Activated CD8-positive, alpha-beta memory T cell treated with anti-CD3 and anti-CD28 coated beads for 1 hour (primary cell): ENCODE measurements at places on chromosomes 7 and 10.

DNA sequence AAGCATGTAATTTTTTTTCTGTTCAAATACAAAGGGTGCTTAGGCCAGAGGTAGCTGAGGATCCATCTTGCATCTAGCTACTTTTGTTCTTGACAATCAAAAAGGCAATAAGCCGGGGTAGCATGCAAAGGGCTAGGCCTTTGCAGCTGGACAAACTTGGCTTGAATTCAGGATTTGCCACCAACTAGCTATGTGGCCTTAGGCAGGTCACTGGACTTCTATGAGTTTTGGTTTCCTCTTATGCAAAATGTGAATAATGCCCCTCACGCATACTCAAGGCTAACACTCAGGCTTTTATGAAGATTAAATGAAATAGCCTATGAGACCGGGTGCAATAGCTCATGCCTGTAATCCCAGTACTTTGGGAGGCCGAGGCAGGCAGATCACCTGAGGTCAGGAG lies 19.3 kb downstream of the GFRA1 start:
- no peak for DNase-seq

GRCh38 chr7:73668103-73668885 lies 663 bp downstream of the VPS37D start:
- DNase-seq, result no peak

DNA sequence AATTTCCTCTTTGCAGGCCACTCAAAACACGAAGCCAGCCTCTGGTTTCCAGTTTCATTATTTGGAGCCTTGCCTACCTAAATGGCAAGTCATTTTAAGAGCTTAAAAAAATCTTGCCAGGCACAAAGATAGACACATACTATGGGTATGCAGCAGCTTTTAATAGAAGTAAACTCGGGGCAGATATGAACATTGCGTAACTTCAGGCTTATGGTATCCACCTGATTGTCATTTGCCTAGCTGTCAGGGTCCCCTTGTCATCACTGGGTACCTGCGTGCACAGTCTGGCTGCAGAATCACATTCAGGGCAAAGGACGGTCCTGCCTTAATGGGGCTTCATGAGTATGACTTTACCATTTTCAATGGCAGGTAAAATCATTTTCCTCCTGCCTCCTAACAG lies 466.1 kb upstream of the NRP1 start:
- no peak for DNase-seq

GRCh38 chr10:89295597-89295996 lies 6.2 kb upstream of the IFIT2 start:
- no peak for DNase-seq

DNA sequence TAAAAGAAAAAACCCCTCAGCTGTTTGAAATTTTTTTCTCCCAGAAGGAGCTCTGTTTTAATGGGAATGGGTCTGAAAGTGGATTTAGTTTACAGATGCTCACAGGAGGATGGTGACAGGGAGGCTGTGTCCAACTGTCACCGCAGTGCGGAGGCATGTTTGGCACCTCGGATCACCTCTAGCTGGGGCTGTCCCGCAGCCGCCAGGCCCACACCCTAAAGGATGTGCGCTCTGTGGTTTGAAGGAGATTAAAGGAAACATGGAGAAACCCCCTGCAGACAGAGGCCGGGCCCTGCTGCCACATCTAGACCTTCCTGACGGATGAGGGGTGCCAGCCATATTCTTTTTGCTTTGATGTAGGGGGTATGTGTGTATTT lies 160.6 kb downstream of the DNAJB6 start:
- no peak for DNase-seq

DNA sequence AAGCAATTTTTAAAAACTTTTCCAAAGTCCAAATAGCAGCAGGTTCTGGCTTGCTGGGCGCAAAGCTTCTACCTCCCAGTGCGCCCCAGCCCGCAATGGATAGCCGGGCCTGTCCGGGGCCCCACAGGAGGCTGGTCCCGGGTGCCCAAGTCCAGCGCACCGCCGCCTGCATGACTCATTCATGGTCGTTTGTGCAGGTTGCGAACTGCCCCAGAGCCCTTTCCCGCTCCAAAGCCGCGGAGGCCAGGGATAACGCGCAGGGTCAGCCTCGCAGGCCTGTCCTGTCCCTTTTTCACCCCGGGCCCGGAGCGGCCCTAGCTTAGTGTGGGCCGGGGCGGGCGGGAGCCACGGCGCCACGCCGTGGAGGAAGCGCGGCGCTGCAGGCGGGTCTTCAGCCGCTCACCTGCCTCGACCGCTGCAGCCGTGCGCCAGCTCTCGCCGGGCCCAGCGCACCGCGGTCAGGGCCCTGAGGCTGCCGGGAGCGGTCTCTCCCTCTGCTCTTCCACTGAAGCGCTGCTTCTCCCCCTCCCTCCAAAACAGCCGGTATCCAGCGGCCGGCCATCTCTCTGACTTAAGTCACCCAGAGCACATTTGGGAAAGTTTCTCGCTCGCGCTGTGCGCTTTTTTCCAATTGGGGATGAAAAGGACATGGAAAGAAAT lies 1.7 kb upstream of the EGR2 start:
- no peak for DNase-seq
